ENCODE measurements at places on chromosomes 1 and 21.

DNA sequence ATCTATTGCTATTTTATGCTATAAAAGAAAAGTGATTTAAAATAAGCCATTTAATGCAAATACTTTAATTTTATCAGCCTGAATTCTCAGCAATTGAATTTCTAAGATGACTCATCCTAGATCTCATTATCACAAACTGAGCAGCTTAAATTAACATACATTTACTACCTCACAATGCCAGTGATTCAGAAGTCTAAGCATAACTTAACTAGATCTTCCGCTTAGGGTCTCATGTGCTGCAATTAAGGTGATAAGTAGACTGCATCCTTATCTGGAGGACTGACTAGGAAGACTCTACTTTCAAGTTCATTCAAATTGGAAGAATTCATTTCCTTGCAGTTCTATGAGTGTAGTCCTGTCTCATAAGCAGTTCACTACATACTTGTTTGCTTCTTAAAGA lies 286.6 kb downstream of the COL11A1 start:
- H3K4me3 ChIP-seq, result no peak overlapping the region
- no peaks in the 10 kb centered on the region for H3K4me1 ChIP-seq
- H3K27ac ChIP-seq, result no peak overlapping the region
- DNase-seq, result no peak

DNA sequence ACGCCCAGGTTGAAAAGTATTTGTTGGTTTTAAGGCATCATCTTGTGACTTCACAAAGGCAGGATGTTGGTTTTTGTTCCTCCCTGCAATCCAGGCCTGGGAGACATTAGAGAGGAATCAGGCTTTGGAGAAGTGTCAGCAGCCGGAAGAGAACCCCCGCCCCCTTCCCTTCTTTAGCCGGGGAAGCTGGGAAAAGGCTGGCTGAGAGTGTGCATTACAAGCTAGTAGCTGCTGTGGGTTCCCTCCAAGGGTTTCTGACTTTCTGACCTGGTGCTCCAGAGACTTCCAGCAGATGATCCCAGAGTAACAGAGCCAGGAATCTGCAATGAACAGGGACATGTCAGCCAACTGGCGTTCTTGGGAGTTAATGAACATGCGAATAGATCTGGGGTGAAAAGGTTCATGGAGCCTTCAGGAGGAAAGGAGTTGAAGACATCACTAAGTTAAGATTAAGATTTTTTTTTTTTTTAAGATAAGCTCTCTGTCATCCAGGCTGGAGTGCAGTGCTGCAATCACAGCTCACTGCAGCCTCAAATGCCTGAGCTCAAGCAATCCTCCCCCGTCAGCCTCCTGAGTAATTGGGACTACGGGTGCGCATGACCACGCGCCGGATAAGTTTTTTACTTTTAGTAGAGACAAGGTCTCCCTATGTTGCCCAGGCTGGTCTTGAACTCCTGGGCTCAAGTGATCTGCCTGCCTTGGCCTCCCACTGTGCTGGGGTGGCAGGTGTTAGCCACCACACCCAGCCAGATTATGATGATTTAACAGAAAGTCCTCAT lies 7.5 kb downstream of the DISP3 start:
- DNase-seq, result no peak
- no peaks in the 10 kb centered on the region for H3K27me3 ChIP-seq
- H3K36me3 ChIP-seq, result no peaks in the 10 kb centered on the region
- H3K27ac ChIP-seq, result no peak overlapping the region
- H3K4me1 ChIP-seq, result no peaks in the 10 kb centered on the region
- H3K4me3 ChIP-seq, result no peak overlapping the region

GRCh38 chr1:52503706-52504105 lies 49.2 kb downstream of the TUT4 start:
- DNase-seq, result no peak
- no peak overlapping the region for H3K4me3 ChIP-seq
- peaks cover 36% of the 10 kb centered on the region for H3K36me3 ChIP-seq
- H3K27ac ChIP-seq, result no peak overlapping the region
- no peaks in the 10 kb centered on the region for H3K27me3 ChIP-seq
- H3K4me1 ChIP-seq, result no peaks in the 10 kb centered on the region

- no peaks in the 10 kb centered on the region for H3K27me3 ChIP-seq
- no peaks in the 10 kb centered on the region for H3K4me1 ChIP-seq
- no peak overlapping the region for H3K27ac ChIP-seq
- DNase-seq, result no peak
- H3K36me3 ChIP-seq, result no peaks in the 10 kb centered on the region
These were observed 84.7 kb upstream of the ZP4 start for GRCh38 chr1:237975376-237975775.

DNA sequence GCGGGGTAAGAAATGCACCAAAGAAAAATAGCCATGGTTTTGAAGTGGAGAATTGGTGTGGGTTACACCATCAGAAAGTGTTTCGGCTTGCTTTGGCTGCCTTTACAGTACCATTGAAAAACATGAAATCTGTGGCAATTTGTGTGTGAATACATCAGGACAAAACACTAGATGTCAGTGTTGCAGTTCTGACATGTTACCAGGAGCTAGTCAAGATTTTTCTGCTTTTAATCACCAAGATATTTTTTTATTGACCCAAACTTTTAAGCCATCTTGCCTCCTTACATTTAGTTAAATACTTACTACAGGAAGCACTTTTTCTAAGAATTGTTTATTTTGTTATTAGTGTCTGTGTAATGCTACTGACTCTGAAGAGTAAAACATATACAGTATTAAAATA lies 14.3 kb downstream of the RRP15 start:
- H3K27me3 ChIP-seq, result no peaks in the 10 kb centered on the region
- DNase-seq, result no peak
- H3K36me3 ChIP-seq, result peaks cover 37% of the 10 kb centered on the region
- no peak overlapping the region for H3K4me3 ChIP-seq
- no peak overlapping the region for H3K27ac ChIP-seq

GRCh38 chr1:47991187-47991586 lies 6.0 kb downstream of the TRABD2B start:
- H3K36me3 ChIP-seq, result no peaks in the 10 kb centered on the region
- no peak overlapping the region for H3K27ac ChIP-seq
- no peak for DNase-seq
- peaks cover 50% of the 10 kb centered on the region for H3K27me3 ChIP-seq

DNA sequence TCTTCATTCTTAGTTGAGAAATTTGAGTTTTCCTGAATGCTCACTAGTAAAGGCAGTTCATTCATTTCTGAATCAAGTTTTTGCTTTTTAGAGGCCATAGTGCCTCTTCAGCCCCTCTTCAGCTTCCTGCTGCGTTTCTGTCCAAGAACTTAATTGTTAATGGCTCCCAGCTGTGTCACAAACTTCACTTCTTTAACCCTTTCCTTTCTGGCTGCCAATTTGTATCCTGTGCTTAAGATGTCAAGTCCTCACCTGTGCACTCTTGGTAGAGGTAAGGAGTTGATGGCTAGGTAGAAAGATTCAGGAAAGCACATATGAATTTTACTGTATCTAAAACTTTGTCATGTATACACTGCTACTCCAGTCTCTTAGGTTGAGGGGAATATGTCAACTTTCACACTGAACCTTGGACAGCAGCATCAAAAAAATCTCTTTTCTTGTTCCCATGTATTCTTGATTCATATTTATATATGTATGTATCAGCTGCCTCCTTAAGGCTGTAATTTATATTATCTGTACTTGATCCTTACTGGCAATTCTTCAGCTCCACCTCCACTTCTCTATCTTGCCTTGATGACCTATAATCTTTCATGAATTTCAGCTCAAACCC lies 612.8 kb downstream of the LMO4 start:
- no peak overlapping the region for H3K27ac ChIP-seq
- no peaks in the 10 kb centered on the region for H3K27me3 ChIP-seq
- no peaks in the 10 kb centered on the region for H3K4me1 ChIP-seq
- no peak overlapping the region for H3K4me3 ChIP-seq
- no peaks in the 10 kb centered on the region for H3K36me3 ChIP-seq

DNA sequence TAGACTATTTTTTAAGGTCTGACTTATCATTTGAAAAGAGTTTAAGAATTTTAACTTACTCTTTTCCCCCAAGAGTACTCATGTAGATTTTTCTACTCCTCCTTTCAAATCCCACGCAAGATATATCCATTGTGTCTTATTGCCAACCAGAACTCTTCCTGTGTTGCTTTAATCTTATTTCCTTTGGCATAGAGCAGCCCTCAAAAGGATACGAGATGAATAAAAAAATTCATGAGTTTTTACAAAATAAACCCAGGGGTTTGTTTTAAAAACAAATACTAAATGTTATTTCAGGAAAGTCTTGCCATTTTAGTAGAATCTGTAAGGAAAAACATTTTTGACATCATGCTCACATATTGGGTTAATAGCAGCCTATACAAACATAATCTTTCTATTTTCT lies 543.2 kb upstream of the CXADR start:
- no peak overlapping the region for H3K27ac ChIP-seq
- no peak overlapping the region for H3K4me3 ChIP-seq
- no peaks in the 10 kb centered on the region for H3K27me3 ChIP-seq
- no peak for DNase-seq
- no peaks in the 10 kb centered on the region for H3K4me1 ChIP-seq
- H3K36me3 ChIP-seq, result no peaks in the 10 kb centered on the region
